ENCODE measurements at places on chromosomes 6 and 20.

DNA sequence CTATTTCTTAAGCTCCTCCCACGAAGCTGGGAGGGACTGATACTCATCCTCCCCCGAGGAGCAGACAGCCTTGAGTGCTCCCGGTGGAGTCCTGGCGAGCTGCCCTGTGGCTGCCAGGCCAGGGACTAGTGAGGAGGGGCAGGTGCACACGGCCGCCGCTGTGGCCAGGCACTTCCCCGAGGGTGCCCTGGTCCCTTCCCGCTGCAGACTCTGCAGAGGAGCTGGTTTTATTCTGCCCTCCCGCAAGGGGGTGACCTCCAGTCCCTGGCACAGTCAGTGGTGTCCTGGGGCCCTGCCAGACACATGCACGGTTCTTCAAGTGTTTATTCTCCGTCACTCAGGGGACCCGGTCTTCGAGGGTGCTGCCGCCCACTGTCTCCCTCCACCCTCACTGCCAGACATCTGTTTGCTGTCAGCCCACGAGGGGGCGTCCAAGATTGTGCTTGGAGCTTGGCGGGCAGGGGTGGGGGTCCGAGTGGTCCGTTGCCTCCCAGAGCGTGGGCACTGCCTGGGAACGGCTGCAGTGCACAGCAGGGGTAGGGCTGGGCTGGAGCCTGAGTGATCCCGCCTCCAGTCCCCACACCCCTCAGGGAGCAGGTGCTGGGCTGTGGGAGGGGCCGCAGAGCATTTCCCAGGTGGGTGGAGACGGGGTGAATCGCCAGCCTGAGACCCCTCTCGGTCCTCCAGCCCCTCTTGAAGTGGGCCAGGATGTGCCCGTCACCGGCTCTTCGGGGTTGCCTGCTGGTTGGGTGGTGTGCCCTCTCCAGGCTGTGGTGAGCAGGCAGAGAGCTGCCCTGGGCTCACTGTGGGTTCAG lies 3.1 kb upstream of the CABLES2 start:
- no peak for DNase-seq

DNA sequence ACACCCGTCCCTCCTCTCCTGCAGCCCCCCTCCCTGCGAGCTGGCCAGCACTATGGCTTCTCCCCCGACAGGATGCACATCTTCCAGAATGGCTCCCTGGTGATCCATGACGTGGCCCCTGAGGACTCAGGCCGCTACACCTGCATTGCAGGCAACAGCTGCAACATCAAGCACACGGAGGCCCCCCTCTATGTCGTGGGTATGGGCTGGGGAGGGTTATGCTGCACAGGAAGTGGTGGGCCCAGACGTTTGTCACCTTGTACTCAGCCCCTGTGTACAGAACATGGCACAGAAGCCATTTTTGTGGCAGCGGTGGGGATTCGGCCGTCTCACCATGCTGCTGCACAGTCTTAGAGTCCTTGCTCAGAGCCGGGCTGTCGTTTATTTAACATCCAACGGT lies 29.0 kb upstream of the SRF start:
- peak; percentile 17 for DNase-seq

- no peak for DNase-seq
Measured at GRCh38 chr6:18961566-18961965, 574.4 kb downstream of the RNF144B start.

DNA sequence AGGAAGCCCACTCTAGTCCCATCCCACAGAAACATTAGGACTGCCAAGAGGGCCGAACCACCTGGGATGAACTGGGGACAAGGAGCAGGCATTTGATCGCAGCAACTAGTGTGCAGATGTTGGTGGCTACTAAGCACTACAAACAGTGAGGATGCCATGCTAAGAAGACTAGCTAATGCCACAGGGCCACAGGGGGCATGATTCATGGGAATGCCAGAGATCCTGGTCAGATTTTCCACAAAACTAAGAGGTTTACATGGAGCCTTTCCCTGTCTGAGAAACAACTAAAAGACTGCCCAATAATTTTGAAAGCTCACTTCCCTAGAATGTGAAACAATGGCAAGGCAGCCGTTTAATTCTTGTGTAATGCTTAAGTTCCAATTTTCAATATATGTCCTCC lies 375.9 kb upstream of the PTCHD4 start:
- DNase-seq: no peak

DNA sequence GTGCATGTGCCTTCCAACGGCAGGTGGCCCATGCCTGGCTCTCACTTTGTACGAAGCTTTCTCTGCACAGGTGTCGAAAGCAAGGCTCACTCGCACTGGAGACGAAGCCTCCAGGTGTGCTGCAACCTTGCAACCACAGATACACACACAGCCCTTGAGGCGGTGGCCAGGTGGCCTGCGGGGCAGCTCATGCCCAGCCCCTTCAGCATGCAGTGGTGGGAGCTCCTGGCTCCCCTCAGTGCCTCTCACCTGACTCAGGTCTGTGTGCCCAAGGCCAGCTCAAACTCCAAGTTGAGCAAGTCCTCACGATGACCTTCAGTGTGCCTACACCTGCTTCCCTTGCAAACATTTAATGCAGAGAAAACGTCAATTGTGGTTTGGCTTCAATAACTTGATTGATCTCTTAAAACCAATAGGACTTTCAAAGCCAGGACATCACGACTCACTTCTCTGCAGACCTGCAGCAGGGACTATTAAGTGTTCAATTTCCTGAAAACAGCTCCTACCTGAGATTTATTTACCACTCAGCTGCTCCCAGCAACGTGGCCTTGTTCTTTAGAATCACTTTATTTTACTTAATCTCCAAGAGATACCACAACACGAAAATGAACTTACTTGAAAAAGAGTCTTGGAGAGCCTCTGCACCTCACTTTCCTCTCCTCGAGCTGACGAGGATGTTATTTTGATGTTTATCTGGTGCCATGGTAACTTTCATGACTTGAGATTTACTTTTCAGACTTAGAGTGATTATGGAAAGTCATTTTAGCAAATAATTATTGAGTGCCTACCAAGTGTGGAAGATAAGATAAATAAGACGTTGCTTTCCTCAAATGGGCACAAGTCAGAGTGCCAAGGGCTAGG lies 86.3 kb downstream of the SLC22A23 start:
- DNase-seq: no peak

DNA sequence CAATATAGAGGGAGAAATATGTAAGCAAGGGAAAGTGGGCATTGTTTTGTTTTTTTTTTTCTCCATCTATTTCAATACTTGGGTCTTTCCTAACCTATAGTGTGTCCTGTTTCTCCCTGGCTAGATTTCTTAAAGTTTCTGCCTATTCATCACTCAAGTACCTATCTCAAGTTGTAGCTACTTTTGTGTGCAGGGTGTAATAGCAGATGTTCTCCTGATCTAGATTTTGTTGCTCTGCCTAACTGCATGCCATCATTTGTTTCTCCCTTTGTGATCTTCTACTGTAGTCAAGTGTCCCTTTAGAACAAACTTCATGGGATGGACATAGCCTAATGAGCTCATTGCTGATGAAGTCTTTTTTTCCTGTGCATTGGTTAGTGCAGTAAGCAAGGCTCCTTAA lies 45.8 kb downstream of the TOP1 start:
- no peak for DNase-seq

DNA sequence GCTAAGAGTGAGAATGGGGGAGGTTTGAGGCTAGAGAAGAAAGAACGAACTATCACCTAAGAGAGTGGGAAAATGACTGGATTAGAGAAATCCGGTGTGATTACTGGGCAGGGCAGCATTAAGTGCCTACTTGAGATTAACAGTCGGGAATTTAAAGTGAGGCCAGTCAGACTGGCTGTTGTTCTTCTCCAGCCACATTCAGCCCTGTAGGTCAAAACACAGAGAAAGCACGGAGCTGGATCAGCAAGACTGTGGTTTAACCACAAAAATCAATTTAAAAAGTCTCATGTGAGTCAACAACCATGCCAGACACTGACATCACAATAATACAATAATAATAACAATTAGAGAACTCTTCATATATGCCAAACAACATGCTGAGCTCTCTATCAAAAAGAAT lies 301.9 kb upstream of the SGK1 start:
- DNase-seq: no peak

DNA sequence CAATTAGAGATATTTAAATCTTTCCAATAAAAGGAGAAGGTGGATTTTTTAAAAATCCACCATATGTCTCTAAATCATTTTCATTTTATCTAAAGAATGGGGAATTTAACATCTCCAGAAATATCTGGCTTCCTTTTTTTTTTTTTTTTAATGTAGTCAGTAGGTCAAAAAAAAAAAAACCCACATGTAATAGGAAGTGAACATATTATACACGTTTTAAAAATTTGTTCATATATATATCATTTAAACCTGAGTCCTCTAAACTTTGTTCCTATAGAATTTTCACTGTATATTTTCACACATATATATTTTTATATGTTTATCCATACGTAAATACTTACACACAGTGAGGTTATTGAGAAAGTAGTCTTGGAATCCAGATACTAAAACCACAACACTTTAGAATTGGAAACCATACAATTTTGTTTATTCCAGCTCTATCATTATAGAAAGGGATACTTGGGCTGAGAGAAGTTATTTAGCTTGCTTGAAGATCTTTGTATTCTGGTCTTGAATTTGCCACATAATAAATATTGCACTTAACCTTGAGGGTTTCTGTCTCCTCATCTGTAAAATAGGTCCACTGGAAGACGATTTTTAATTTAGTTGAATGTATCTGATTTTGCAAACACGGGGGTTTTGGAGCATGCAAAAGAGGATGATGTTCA lies 62.1 kb upstream of the ZNF217 start:
- no peak for DNase-seq

GRCh38 chr20:48569679-48570078 lies 258.1 kb downstream of the PREX1 start:
- DNase-seq: no peak

- no peak for DNase-seq
Measured at GRCh38 chr6:139423971-139424667, 49.7 kb upstream of the CITED2 start.

DNA sequence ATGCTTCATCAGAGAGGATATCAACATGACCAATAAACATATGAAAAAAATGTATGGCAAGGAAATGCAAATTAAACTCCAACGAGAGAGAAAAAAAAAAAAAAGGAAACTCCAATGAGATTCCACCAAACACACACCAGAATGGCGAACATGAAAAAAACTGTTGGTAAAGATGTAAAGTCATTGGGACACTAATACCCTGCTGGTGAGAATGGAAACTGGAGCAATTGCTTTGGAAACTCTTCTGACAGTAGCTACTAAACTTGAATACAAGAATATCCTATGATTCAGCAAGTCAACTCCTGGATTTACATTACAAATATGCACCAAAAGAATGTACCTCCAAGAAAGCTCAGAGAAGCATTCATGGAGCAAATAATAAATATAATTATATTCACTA lies 260.7 kb upstream of the ECI2 start:
- no peak for DNase-seq

DNA sequence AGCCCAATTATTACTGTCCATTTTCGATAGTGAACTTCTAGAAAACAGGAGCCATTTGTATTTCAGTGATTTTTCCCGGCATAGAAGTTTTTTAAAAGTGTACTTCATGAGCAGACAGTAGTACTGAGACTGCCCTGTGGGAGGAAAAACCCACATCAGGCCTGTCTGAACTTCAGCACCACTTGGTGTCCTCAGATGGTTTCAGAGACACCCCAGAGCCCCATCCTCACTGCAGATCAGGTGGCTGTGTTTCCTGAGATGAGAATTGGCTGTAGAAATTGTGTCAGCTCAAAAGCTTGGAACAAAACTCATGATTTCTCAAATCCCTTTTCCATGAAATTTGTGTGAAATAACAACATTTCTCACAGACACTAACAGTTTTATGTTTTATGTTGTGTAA lies 110.0 kb upstream of the RIN2 start:
- DNase-seq: no peak

GRCh38 chr6:9307786-9308185 lies 872.4 kb upstream of the SLC35B3 start:
- no peak for DNase-seq

GRCh38 chr20:32515631-32516101 lies 69.5 kb downstream of the NOL4L start:
- DNase-seq: no peak

- DNase-seq: no peak
Measured at GRCh38 chr20:8244637-8245036, 112.6 kb downstream of the PLCB1 start.

DNA sequence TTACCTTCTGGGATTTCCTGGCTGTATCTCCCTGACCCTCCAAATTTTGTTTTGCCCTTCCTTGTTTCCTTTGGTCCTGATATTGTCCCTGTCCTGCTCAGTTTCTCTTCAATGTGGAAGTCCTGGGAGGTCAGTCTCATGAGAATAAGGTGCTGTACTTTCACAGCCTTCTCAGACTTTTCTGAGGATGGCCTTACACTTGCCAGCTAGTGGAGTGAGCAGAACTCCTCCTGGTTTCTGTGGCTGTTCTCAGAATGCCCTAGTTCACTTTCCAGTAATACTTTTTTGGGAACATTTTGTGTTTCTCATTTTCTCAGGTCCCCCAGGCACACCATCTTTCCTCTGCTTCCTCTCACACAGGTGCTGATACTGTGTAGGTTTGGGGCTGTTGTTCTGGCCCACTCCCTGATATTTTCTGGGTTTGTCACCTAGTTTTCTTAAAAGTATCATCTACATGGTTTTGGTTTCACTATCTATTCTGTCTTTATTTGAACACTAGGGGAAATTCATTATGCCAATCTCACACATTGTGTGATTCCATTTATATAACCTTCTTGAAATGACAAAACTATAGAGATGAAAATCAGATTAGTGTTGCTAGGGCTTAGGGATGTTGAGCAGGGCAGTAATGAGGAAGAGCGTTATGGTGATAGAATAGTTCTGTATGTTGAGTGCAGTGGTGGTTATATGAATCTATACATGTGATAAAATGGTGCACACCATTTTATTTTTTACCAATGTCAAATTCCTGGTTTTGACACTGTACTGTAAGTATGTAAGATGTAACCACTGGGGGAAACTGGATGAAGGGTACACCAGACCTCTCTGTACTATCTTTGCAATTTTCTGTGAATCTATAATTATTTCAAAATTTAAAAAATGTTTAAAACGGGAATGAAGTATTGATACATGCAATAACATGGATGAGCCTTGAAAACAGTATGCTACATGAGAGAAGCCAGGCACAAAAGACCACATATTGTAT lies 27.2 kb upstream of the BRPF3 start:
- no peak for DNase-seq

DNA sequence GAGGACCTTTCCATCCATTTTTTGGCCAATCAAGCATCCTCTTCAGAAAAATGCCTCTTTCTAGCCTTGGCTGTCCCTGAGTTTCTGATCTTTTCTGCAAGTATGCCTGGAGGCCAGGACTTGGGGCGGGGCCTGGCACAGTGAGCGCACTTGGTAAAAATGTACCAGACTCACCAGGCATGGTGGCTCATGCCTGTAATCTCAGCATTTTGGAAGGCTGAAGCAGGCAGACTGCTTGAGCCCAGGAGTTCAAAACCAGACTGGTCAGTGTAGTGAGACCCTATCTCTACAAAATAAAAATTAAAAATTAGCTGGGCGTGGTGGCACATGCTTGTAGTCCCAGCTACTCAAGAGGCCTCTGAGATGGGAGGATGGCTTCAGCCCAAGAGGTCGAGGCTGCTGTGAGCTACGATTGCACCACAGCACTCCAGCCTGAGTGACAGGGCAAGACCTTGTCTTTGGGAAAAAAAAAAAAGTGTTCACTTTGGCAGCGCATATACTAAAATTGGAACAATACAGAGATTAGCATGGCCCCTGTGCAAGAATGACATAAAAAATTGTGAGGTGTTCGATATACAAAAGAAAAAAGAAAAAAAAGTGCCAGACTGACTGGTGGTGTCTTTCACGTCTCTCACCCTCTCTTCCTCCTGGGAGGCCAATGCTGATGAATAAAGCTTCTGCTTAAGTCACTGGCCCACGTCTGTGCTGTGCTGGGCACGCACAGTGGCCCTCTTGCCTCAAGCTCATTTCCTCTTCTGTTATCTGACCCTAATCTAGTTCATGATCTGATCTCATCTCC lies 18.1 kb upstream of the SLC9A8 start:
- DNase-seq: no peak
